ENCODE measurements at places on chromosomes 3 and 15.

- no peak for DNase-seq
These were observed 28.1 kb upstream of the IMPDH2 start for GRCh38 chr3:49057268-49057667.

GRCh38 chr3:45565342-45565741, 29.2 kb upstream of the LIMD1 start:
- DNase-seq: no peak

DNA sequence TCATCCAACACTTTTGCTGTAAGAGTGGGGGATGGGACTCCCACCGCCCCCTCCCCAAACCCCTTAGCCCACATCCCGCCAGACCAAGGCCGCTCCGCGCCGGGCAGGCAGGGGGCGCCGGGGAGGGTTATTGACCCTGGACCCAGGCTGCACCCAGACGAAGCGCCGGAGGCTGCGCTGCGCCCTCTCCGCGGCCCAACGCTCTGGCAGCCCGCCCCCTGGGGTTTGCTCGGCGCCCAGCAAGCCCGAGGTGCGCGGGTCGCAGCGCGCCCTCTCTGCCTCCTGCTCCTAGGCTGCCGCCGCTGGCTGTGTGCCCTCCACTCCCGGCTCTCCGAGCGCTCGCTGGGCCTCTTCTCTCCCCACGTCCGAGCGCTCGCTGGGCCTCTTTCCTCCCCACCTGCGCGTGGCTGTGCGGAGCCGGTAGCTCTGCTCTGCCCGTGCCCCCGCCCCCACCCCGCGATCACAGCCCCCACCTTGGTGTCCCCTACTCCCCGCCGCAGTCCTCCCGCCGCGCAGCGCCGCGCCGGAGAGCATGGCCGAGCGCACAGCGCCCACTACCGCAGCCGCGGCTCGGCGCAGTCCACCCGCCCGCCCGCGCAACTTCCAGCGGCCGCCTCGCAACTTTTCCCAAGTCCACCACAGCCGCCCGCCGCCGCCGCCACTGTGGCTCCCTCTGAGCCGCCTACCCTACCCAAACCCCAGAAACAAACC, 1.2 kb downstream of the MECOM start:
- DNase-seq: peak; percentile 85

- no peak for DNase-seq
These were observed 571.9 kb upstream of the ZNF385D start for GRCh38 chr3:22322861-22323260.

DNA sequence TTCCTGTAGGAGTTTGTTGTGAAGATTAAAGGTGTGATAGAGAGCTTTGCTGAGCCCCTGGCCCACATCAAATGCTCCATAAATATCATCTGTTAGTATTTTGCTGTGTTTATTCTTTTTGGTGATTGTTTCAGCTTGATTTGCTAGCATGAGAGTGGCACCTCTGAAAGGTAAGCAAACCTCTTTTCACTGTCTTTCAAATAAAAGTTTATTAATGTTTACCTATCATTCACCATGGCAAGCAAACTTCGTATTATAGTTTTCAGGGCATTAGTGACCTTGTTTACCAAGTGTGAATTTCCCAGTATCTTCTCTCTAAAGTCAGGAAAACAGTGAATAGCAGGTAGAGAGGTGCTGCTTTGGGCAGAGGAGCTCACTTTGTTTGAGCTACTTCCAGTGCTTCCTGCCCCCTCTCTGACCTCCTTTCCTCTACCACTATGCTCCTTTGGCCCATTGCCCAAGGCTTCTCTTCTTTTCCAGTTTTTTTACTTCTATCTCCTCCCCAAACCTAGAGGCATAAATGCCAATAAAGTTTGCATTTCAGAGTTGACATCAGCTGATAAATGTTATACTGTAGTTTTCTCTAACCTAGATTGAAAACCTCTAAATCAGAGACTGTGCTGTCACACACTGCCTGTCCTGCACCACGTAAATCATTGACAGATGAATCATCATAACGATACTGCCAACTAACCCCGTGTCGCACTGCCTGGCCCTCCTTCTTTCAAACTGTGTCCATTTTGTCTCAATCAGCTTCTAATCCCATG, 569.0 kb downstream of the TUSC7 start:
- DNase-seq: peak; percentile 56

GRCh38 chr3:36843065-36844051, 79.0 kb upstream of the DCLK3 start:
- peak; percentile 21 for DNase-seq

- no peak for DNase-seq
These were observed 69.8 kb upstream of the SLC4A7 start for GRCh38 chr3:27553886-27554540.
